NCI-H69 (cell line): ENCODE measurements at places on chromosomes 7 and 10.
A peak's percentile ranks its signal among the peaks of the same experiment; 100 is the strongest.

DNA sequence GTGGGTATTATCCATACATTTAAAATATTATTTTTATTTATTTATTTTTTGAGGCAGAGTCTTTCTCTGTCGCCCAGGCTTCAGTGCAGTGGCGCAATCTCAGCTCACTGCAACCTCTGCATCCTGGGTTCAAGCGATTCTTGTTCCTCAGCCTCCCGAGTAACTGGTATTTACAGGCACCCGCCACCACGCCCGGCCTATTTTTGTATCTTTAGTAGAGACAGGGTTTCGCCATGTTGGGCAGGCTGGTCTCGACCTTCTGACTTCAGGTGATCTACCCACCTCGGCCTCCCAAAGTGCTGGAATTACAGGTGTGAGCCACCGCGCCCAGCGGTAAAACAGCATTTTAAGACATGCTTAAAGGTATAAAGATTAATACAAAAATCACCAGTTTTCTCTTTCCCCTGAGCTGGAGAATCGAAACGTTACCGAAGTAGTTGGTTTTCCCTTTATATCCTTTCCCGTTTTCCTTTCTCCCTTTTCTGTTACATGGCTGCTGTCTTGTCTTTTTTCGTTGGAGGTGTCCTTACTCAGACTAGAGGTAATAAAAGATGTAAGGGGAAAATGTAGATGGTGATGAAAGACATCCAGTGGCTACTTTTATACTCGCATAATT lies 1.7 kb downstream of the ARL5B start:
- no peak for DNase-seq

- no peak for DNase-seq
Observed at GRCh38 chr7:80458822-80459725, 52.8 kb downstream of the GNAT3 start.

DNA sequence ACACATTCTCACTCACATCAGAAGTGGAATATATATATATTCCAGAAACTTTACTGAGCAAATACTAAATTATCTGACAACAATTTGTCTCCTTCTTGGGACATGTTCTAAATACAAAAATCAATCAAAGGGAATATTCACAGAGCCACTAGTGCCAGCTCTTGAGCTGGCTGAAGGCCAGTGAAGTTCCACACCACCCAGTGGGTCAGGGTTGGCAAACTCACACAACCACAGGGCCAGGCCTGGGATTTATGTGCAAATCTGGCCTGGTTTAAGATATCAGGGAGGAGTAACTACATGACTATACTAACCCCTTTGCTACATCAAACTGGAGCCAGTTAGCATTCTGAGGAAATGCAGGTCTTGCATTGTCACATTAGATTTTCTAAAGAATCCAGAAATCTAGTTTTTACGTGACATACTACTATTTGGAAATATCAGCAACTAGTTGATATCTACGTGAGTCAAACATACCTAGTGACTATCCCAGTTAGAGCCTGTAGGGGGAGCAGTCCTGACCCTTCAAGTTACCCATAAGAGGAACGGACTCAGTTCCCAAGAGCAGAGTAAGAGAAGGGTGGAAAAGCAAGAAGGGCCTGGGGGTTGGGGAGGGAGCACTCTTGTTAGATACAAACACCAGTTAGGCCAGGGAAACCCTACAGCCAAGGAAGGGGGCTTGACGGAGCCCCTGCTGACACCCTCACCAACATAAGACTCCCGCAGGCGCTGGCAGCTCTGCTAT lies 600.4 kb downstream of the KCNMA1 start:
- peak; percentile 91 for DNase-seq

DNA sequence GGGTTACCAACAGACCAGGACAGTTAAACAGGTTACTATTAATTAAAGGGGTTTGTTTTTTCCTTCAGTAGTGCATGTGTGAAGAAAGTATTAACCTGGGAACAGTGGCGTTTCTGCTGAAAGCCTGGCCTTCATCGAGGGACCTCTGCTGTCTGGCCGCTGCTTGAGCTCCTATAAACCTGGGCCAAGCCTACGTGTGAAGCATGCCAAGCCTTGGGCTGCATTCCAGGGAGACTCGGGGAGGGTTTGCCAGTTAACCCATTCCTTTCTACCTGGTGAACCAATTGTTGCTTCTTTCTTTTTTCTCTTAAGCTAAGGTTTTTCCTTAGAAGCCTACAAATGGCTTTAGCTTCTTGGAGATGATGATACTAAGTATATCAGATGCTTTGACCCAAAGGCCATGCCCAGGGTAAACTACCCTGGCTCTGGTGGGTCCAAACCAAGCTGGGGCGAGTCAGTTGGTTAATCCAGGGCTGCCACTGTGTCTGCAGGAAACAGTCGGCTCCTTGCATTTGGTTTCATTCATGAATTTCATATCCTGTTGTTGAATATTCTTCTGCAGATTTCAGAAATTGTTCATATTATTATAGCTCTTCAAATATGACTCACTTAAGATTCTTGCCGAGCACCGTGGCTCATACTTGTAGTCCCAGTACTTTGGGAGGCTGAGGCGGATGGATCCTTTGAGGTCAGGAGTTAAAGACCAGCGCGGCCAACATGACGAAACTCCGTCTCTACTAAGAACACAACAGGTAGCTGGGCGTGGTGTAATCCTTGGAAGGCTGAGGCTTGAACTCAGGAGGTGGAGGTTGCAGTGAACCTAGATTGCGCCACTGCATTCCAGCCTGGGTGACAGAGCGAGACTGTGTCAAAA lies 23.8 kb downstream of the PFKP start:
- no peak for DNase-seq

DNA sequence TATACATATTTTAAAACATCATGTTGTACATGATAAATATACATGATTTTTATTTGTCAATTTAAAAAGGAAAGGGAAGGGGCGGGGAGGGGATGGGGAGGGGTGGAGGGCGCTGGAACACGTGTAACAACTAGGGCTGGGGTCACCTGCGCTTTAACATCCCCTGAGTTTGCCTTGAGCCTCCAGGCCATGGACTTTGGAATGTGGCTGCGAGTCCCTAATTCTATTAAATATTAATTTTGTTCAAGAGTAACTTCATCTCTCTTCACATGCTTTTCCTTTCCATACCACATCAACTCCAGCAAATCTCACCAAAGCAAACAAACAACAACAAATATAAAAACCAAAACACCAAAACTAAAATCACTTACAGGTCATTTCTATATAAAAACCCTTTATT lies 10.6 kb downstream of the IFIT5 start:
- no peak for DNase-seq

- DNase-seq, result peak; percentile 26
Observed at GRCh38 chr7:131591687-131592319, 35.4 kb upstream of the PODXL start.

GRCh38 chr10:114822444-114823076 lies 980 bp downstream of the FHIP2A start:
- DNase-seq, result peak; percentile 64

GRCh38 chr7:115127399-115128021 lies 205.6 kb downstream of the MDFIC start:
- DNase-seq, result no peak

GRCh38 chr7:44508328-44509030 lies 18.0 kb upstream of the NUDCD3 start:
- no peak for DNase-seq

GRCh38 chr7:7761340-7761973 lies 43.0 kb upstream of the RPA3 start:
- peak; percentile 81 for DNase-seq

DNA sequence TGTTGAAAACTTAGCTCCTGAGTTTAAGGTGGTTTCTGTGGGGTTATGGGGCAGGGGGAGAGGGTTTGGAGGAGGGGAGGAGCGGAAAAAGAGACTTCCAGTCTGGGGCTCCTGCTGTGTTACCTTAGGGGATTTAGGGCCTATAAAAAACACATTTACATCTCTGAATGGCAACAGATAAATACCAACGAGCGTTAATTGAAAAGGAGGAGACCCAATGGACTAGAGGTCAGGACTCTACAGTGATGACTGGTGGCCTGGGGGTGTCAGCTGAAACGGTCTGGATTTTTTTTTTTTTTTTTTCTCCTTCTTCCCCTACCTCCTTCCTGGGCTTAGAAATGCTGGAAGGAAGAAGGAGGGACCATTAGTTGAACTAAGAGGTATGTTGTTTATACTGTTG lies 47.4 kb downstream of the AUTS2 start:
- peak; percentile 73 for DNase-seq

DNA sequence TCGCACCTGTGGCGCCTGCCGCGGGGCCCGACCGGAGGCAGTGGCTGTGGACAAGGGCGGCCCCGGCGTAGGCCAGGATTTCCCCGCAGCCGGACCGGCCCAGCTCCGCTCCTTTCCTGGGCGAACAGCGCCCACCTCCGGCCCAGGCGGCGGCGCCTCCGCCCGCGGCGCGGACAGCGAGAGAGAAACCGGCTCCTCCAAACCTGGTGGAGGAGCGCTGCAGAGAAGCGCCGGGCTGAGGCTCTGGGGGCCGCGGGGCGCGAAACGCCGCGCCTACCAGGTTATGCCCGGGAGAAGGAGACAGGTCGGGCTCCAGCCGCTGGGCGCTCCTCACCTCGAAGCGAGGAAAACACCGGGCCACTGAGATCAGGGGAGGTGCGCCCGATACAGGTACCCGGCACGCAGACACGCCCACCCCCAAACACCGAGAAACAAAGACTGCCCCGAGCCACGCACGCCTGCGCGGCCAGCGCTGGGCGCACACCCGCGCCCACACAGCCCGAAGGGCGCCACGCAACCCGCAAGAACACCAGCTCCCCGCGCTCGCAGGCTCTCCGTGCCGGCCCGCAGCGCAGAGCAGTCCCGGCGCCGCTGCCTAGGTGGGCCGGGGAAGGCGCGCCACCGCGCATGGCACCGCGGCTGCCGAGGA lies 3.3 kb downstream of the GRID1 start:
- DNase-seq, result no peak

GRCh38 chr7:127392182-127392565 lies 334 bp downstream of the ZNF800 start:
- DNase-seq, result peak; percentile 84

DNA sequence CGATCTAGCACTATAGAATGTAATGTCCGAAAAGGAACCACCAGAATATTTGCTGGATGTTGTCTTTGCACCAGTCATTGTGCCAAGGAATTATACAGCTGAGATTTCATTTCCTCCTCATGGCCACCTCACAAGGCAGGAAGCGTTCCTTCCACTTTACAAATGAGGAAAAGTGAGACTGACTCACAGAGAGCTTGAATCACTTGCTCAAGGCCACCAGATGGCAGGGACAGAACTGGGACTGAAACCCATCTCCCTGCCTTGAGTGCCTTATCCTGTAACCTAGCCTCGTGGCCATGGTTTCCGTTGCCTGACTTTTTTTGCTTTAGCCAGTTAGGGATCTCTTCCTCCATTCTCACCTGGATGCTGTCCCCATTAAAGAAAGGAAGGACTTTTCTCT lies 44.7 kb upstream of the PDZD8 start:
- DNase-seq, result no peak

DNA sequence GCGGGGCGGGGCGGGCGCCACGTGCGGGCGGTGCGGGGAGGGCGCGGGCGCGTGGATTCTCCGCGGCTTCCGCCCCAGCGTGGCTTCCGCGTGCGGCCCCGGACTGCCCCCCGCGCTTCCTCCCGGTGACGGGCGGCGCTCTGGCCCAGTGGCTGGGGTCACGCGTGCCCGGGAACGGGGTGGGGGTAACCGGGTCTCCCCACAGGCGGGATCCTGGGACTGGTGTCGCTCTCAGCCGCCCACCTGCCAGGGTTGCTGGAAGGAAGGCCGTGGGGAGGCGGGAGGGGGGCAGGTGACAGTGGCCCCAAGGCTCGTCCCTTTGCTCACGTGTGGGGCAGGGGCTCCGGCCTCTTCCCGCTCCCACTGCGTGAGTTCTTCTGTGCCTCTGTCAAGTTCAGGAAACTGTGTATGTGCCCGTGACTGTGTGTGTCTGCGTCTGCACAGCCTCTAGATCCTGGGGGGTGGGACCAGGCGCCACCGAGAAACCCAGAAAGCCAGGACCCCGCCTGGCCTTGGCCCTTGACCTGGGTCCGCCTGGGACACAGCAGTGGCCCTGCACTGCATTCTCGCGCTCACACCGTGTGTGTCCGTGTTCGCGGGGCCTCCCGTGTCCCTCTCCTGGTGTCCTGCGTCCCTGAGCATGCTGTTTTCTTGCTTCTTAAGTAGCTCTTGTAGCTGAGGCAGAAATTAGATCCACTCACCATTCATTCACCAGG lies 919 bp downstream of the MAFK start:
- peak; percentile 48 for DNase-seq

- DNase-seq, result no peak
Observed at GRCh38 chr7:33750177-33750576, 155.2 kb upstream of the BMPER start.

DNA sequence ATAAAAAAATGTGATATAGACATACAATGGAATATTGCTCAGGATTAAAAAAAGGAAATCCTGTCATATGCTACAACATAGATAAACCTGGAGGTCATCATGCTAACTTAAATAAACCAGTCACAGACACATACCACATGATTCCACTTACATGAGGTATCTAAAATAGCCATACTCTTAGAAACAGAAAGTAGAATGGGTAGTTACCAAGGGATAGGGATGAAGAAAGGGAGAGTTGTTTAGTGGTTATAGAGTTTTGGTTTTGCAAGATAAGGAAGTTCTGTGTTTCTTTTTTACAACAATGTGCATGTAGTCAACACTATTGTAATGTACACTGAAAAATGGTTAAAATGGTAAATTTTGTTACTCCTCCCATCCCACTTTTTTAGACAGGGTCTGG lies 30.5 kb downstream of the BICC1 start:
- DNase-seq, result no peak

DNA sequence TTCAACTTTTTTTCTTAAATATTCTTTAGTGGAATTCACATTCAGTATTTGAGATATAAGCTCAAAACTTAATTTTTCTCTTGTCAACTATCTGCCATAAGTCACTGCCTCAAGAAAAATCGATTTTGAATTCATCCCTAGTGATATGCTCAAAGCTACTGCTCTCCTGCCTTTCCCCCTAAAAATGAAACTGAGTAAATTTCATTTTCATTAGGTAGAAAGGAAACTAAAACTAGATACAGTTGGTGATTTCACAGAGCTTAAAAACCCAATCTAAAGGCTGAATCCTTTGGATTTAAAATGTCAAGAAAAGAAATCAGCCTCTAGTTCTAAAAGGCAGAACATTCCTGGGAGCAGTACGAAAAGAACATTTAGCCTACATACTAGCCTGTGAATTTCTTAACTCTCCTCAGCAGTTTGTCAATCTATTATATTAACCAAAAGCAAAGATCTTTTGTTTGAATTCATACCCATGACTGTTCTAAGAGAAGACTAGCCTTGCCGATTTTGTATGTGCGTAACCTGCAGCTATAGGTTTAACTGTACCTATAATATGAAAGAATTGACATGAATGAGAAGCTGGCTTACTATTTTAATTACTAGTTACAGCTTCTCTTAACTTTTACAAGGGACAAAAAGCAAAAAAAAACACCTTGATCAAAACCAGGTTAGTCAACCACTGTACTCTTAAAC lies 4.9 kb upstream of the FAM53B start:
- no peak for DNase-seq

DNA sequence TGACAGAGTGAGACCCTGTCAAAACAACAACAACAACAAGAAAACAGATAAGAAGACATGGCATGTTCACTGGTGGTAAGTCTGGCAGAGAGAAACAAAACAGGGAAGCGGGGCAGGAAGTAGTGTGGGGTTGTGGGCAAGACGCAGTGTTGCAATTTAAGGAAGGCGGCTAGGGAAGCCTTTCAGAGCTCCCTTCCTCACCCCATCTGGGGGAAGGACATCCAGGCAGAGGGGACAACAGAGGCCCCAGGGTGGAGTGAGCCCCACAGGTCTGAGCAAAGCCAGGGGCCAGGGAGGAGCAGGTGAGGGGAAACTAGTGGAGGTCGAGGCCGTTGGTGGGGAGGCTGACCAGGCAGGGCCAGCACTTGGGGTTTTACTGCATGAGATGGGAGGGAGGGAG lies 16.8 kb downstream of the LAT2 start:
- no peak for DNase-seq

- DNase-seq, result no peak
Observed at GRCh38 chr7:5217396-5217795, 27.4 kb downstream of the WIPI2 start.

GRCh38 chr10:27663621-27664020 lies 82.0 kb downstream of the MKX start:
- DNase-seq, result no peak
